ENCODE measurements at places on chromosomes 16 and 17. TPM values are rescaled to one million over a fixed set of nuclear protein-coding genes. Genes with fewer than 3 reads are reported as not detected.

KRTAP16-1 gene
- 0.15 TPM for total RNA-seq

HOXB4 gene
- total RNA-seq, result 2.6 TPM

KRTAP4-6 gene
- not detected for total RNA-seq

HAGH gene
- total RNA-seq, result 42.0 TPM

TEX14 gene
- total RNA-seq, result 0.32 TPM

TEX19 gene
- not detected for total RNA-seq

TNFRSF13B gene
- total RNA-seq, result not detected

HS3ST3B1 gene
- 14.5 TPM for total RNA-seq

ALOX15 gene
- 0.24 TPM for total RNA-seq

CDRT15L2 gene
- not detected for total RNA-seq

- no peak for ATAC-seq
Observed at GRCh38 chr16:89354325-89354724, 136.0 kb downstream of the ANKRD11 start.

DNA sequence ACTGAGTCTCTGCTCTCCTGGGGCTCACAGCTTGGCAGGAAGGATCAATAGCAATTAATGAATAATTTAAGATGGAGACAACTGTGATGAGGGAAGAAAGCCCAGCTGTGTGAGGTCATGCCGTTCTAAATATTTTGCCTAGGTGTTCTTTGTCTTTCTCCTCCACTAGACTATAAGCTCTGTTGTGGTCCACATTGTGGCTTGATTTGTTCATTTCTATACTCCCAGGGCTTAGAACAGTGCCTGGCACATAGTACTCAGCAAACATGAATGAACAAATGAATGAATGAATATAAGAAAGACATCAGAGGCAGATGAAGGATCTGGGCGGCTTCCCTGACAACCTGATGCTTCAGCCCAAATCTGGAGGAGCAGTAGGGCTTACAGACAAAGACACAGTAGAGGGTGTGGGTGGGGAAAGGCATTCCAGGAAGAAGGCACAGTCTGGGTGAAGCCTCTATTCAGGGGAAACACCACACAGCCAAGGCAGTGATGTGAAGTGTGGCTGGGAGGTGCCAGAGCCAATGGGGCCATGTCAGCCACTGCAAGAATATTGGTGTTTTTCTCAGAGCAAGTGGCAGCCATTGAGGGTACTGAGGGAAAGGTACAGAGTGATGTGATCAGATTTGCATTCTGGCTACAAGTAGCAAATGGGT lies 8.3 kb downstream of the CDH13 start:
- peak; percentile 87 for ATAC-seq

DNA sequence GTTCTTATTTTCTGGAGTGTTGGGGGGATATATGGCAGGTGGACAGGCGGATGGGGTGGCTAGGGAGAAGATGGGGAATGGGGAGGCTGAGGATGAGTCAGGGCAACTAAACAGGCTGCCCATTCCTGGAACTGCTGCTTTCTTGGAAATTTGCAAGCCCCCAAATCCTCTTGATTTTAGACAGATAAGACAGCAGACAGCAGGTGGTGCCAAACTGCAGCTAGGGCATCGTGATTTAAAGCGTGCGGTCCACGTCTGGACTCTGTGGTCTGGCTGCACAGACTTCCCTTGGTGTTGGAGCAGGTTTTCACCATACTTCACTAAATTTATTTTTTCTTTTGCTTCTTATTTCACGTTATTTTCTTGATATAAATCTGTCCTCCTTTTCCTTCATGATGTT lies 10.9 kb upstream of the KRT24 start:
- ATAC-seq, result no peak

GRCh38 chr16:75256696-75257343 lies 5.4 kb upstream of the BCAR1 start:
- ATAC-seq, result no peak

- ATAC-seq, result no peak
Observed at GRCh38 chr17:15943971-15944758, 765 bp upstream of the ADORA2B start.

GRCh38 chr16:4570688-4571321 lies 14.7 kb downstream of the C16orf96 start:
- no peak for ATAC-seq

- ATAC-seq, result no peak
Observed at GRCh38 chr17:66580956-66581391, 253.9 kb upstream of the CACNG5 start.

DNA sequence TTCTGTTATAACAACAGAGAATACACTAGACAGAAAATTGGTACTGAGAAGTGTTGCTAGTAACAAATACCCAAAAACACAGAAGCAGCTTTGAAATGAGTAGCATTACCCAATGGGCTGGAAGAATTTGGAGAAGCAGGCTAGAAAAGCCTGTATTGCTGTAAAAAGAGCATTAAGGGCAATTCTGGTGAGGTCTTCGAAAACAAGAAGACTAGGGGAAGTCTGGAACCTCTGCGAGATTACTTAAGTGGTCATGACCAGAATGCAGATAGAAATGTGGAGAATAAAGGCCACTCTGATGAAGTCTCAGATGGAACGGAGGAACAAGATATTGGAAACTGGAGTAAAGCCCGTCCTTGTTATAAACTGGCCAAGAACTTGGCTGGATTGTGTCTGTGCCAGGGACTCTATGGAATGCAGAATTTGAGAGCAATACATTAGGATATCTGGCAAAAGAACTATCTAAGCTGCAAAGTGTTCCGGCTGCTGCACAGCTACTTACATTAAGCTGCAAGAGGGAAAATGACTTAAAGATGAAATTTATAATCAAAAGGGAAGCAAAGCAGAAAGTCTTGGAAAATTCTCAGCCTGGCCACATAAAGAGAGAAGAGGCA lies 44.9 kb upstream of the PEMT start:
- ATAC-seq, result no peak

DNA sequence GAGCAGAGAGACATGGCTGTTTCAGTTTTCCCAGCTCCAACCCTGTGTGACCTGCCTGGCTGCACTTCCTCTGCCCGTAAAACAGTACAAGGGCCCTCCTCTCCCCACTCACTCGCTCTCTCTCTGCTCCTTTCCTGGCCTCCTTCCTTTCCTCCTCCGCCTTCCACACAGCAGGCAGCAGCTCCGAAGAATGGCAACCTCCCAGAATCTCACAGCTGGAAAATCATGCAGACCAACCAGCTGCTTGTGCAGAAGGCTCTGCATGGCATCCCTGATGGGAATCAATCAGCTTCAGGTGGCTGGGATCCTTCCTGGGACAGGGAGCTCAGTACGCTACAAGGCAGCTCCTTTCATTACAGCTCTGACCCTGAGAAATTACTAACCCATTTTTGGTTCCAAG lies 27.4 kb downstream of the TMEM132E start:
- ATAC-seq, result no peak

DNA sequence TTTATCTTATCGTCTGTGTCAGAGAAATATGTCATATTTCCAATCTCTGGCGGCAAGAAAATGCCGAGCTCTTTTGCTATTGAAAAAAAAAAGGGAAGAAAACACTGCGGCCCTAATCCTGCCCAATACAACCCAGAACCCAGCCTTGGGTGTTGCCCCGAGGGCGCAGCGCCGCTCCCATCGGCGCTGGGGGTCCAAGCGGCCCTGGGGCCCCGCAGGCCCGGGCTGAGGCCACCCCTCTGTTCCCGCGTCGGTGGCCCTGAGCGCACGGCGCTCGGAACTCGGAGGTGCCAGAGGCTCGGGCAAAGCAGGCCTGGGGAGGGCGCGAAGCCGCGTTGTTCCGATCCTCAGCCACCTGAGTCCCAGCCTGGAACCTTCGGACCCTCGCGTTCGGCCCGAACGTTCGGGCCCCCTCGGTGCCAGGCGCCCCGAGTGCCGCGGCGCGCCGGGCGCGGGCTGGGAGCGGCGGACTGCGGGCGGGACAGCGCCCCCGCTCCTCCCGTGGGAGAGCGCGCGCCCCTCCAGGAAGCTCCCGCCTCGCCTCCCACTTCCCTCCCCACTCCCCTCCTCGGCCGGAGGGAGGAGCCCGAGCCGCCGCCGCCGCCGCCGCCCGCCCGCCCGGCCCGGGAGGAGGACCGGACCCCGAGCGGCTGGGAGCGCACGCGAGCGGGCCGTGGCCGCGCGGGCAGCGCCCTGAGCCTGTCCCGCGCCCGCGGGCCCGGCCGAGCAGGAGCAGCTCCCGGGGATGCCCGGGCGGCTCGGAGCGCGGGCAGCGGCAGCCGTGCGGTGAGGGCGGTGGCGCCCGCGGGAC lies at the start of gene CPNE2:
TSS of gene CPNE2 (plus strand) at position 609 of the 811 bp plus-strand sequence. CDS start 18,160 bp downstream, outside the sequence.
- ATAC-seq, result peak; percentile 76

GRCh38 chr17:73266796-73267195 lies 5.1 kb upstream of the CPSF4L start:
- no peak for ATAC-seq

DNA sequence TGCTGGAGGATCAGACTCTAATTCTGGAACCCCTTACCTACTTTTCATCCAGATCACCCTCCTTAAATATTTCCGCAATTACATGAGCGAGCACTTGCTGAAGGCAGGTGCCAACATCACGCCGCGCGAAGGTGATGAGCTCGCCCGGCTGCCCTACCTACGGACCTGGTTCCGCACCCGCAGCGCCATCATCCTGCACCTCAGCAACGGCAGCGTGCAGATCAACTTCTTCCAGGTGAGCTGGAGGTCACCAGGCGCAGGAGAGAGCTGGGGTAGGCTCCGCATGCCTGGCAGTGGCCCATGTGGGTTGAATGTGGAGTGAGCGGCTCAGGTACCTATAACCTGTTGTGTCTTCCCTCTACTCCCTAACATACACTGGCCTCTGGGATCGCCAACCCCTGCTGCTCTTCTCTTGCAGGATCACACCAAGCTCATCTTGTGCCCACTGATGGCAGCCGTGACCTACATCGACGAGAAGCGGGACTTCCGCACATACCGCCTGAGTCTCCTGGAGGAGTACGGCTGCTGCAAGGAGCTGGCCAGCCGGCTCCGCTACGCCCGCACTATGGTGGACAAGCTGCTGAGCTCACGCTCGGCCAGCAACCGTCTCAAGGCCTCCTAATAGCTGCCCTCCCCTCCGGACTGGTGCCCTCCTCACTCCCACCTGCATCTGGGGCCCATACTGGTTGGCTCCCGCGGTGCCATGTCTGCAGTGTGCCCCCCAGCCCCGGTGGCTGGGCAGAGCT lies 10.9 kb downstream of the PLK1 start:
- ATAC-seq, result no peak

GRCh38 chr16:56233795-56234566 lies 42.7 kb downstream of the GNAO1 start:
- ATAC-seq, result no peak

DNA sequence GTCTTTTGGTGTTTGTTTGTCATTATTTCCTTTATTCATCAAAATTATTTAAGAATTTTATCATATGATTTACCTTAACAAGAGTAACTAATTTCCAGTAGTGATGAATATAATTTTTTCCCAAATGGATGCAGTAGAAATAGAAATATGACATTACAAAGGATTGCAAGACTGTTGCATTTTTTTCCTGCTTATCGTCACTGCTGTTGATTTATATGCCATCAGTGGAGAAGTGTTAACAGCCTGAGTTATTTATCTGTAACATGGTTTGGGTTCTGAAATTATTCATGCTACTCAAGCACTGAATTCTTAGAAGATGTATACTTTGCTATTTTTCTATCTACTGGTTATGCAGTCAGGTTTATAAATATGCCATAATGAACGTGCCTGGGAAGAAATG lies 68.6 kb downstream of the TMEM100 start:
- no peak for ATAC-seq

GRCh38 chr17:37742762-37743611 lies 1.9 kb downstream of the HNF1B start:
- peak; percentile 13 for ATAC-seq

GRCh38 chr17:50457621-50458020 lies 11.1 kb downstream of the CHAD start:
- ATAC-seq, result no peak

Measured in activated T-helper 17 cell treated with anti-CD3 and anti-CD28 coated beads, Interleukin-2, amount 50 U/mL, for 72 hours (primary cell).